HT1080 (cell line): ENCODE measurements at places on chromosomes 5 and 9.

DNA sequence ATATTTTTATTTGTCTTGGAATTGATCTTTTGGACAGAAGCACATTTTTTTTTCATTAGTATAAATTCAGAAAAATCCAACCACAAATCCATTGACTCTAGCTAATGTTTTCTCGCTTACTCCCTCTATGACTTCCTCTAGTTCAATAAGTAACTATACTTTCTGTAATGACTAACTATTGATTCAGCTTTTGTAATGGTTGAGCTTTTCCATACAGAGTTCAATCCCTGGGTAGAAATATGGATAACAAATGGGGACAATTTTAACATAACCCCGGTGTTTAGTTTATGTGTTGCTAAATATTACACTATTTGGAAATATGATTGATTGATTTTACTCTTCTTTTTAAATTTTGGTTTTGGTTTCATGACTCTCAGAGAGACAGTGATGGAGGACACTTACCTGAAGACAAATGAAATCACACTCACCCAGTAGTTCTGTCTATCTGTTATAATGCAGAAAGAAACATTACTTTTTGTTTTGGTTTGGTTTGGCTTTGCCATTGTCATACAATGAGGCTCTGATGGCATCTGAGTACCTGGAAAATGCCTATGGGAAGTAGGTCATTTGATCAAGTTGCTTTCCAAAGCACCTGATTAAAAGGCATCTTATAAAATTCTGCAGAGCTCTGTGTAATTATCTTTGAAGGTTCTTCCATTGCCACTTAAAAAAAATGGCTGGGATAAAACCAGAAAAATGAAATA lies 309.7 kb upstream of the MPDZ start:
- DNase-seq = no peak

DNA sequence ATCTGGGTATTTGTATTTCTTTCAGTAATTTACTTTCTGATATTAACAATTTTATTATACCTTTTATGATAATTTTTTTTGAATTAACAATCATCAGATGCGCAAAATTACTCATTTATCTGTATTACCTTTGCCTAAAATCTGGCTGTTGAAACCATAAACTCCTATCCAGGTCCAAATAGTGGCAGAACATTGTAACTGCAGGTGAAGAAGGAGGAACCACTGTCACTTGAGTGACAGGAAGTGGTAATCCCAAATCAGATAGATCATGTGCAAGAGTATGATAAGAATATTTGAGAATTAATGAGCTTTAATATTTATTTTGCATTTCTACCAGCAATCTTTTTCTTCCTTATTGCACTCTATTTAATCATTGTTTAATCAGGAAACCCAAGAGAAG lies 139.3 kb upstream of the TLE4 start:
- no peak for DNase-seq

- no peak for DNase-seq
Observed at GRCh38 chr5:148663509-148663908, 9.2 kb upstream of the HTR4 start.

DNA sequence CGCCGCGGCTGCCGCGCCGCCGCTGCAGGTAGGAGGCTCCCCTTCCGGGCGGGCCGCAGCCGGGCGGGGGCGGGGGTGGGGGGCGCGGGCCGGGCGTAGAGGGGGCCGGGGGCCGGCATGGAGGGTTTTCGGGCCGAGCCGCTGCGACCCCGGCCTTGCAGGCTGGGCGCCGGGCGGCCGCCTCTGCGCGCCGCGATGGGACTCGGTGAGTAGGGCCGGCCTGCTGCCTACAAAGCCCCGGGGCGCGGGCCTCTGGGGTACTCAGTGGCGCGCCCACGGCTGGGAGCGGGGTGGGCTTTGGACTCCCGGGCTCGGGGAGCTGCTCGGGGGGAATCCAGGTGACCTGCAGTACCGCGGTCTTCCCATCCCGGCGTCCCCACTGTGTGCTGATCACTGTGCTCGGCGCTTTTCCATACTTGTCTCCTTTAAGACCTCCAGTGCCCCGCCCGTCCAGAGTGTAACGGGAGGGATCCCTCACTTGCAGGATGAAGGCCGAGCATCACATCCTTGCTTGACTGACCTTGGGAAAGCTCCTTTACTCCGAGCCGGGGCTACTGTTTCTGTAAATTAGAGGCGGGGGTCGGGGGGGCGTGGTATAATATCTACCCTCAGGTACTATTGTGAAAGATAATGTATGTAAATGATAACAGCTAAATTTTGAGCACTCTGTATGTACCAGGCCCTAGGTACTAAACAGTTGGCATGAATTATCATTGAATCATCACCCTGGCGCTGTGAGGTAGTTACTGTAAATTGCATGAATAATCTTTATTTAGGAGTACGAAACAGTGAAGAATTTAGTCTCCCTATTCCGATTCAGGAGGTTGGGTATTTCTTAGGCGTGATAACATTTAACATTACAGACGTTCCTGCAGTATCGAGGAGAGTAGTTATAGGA lies 672 bp downstream of the MSANTD3 start:
- DNase-seq = peak; percentile 70

GRCh38 chr5:65776441-65777141 lies 54.6 kb downstream of the NLN start:
- DNase-seq = no peak
